Body of pancreas (tissue), 4 donors: ENCODE measurements at places on chromosomes 11 and 22. TPM values are rescaled to one million over a fixed set of nuclear protein-coding genes. Genes with fewer than 3 reads are reported as not detected.

DNA sequence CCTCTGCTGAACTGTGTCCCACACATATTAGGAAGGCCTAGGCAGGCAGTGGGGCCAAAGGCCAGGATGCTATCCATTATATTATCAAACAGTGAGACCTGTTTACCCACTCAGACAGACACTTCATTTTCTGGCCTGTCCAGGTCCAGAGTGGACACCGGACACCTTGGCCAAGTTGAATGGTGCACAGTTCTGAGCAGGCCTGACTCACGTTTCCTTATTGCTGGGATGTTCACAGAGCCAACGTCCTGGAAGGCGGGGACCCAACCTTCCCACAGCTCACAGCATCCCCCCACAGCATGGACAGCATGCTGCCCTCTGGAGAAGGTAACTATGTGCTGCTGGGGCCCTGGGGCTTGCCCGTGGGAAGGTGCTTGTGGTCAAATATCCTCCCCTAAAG, 86.6 kb downstream of the BTBD10 start:
- no peak overlapping the region for H3K27ac ChIP-seq
- no peak overlapping the region for H3K4me3 ChIP-seq
- no peaks in the 10 kb centered on the region for H3K27me3 ChIP-seq
- no peak for DNase-seq
- H3K4me1 ChIP-seq = no peaks in the 10 kb centered on the region
- H3K36me3 ChIP-seq = peaks cover 16% of the 10 kb centered on the region

GRCh38 chr22:20213833-20214708, 54.0 kb downstream of the RTN4R start:
- no peak for DNase-seq
- no peak overlapping the region for H3K4me3 ChIP-seq
- H3K36me3 ChIP-seq = no peaks in the 10 kb centered on the region
- H3K4me1 ChIP-seq = peaks cover 30% of the 10 kb centered on the region

DNA sequence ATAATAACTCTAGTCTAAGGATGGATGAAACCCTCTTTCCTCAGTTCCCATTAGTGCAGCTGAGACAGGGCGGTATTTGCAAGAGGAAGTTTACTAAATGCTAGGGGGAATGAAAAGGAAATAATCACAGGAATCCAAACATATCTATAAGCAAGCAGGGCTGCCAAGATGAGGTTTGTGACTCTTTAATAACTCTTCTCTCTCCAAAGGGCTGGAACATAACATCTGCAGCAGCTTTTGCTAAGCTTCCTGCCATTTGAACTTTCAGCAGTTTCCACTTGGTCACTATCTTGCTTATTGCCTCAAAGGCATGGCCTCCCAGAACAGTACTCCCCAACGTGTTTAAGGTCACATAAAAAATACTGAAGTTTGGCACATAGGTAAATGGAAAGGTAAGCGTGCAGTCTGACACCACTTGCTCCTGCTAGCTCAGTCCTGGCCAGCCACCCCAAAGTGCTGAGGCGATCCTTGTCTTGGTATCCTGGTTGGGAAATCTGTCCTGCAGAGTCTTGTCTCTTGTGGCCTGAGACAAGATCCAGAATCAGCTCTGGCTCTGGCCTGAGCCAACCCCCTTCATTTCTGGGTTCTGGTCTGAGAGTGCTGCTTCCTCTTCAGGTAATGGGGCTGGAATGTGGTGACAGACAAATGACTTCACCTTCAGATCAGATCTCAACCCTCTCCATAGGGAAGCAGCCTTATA, 81.8 kb downstream of the KCNC1 start:
- H3K27me3 ChIP-seq = no peaks in the 10 kb centered on the region
- peaks cover 40% of the 10 kb centered on the region for H3K4me1 ChIP-seq
- H3K4me3 ChIP-seq = no peak overlapping the region

- DNase-seq = no peak
- H3K27ac ChIP-seq = no peak overlapping the region
- no peaks in the 10 kb centered on the region for H3K27me3 ChIP-seq
- H3K4me1 ChIP-seq = no peaks in the 10 kb centered on the region
- H3K36me3 ChIP-seq = no peaks in the 10 kb centered on the region
Measured at GRCh38 chr11:85541683-85542082, 85.5 kb downstream of the DLG2 start.

Gene SPATA19
- not detected for total RNA-seq
